ENCODE measurements at places on chromosomes 3 and 15.

- DNase-seq = no peak
Measured at GRCh38 chr15:38430106-38430760, 23.7 kb upstream of the FAM98B start.

DNA sequence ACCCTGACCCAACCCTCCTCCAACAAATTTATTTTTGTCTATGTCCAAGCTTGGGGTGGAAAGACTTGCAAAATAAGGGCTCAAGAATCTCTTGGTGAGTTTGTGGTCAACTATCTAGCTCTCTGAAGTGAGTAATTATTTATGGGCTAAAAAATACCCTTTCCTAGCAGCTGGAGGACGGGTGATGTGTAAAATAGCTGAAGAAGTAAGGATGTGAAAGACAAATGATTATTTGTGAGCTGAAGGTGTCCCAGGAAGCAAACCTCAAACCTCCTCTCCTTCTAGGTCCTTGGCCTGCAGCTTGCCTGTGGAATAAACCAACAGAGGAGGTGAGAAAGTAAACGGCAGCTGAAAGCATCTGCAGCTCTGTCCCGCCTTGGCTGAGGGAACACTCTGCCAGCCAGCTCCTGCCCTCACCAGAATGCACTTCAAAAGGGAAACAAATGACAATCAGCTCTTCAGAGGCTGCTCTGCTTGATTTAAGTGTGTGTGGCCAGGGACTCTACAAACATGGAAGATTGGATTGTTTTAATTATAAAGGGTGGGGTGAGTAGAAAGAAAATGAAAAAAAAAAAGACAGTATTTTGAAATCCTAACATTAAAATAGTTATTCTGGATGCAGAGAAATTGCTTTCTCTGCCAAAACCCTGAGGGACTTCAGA is 60.3 kb downstream of the TM4SF4 start:
- DNase-seq = no peak

DNA sequence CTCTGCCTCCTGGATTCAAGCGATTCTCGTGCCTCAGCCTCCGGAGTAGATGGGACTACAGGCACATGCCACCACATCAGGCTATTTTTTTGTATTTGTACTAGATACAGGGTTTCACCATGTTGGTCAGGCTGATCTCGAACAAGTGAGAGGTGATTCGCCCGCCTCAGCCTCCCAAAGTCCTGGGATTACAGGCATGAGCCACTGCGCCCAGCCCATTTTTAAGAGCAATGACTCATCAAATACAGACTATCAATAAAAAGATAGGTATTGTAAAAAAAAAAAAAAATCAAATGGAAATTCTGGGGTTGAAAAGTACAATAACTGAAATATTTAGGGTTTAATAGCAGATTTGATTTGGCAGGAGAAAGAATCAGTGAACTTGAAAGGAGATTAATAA is 129.0 kb downstream of the TJP1 start:
- no peak for DNase-seq

DNA sequence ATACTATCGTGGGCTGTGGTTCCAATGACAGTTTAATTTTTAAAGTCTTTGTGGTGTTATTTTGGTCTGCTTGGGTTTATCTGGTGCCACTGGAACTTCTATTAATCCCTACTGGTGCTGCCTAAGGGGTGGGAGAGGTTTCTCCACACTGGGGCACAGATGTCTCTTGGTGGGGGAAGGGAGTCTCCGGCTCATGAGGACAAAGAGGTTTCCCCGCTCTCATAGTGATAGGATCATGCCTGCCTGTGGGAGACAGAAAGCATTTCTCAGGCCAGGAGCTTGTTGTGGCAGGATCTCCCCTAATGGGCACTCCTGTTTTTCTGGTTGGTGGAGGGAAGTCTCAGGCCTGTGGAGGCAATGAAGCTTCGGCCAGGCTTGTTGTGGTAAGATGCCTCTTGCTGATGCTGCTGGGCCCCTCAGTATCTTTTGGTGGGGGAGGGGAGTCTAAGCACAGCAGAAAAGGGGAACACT is 84.3 kb upstream of the THRB start:
- no peak for DNase-seq

GRCh38 chr3:105385819-105386508 is 19.3 kb downstream of the ALCAM start:
- DNase-seq = no peak

- no peak for DNase-seq
Measured at GRCh38 chr3:177287231-177287630, 89.9 kb upstream of the TBL1XR1 start.
